ENCODE measurements at places on chromosomes 13 and 19.
A peak's percentile ranks its signal among the peaks of the same experiment; 100 is the strongest.

GRCh38 chr13:50829226-50829625 lies 14.3 kb downstream of the DLEU7 start:
- DNase-seq: no peak

DNA sequence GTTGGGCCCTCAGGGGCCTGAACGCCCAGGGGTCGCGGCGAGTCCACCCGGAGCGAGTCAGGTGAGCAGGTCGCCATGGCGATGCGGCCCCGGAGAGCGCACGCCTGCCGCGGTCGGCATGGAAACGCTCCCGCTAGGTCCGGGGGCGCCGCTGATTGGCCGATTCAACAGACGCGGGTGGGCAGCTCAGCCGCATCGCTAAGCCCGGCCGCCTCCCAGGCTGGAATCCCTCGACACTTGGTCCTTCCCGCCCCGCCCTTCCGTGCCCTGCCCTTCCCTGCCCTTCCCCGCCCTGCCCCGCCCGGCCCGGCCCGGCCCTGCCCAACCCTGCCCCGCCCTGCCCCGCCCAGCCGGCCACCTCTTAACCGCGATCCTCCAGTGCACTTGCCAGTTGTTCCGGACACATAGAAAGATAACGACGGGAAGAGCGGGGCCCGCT lies at the start of gene CCNA1:
CCNA1 (plus strand) TSS at position 390 of the 439 bp plus-strand sequence. CDS start 562 bp downstream, outside the sequence.
- no peak for DNase-seq

- DNase-seq: no peak
Observed at GRCh38 chr13:77267362-77267761, 59.5 kb downstream of the MYCBP2 start.

DNA sequence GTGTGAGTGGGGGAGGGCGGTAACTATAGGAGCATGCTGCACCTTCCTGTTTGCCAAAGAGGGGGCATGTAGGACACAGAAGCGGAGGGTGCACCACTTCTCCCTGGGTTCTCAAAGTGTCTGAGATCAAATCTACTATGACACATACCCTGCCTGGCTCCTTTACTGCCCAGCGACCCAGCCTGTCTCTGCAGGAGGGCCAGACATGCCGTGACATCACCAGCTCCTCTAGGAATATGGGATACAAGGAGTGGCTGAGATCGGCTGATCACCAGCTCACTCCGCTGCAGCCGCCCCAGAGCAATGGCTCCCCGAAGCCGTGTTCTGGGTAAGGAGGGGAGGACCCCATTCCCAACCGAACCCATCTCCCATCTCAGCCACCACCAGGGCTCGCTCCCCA lies 16.4 kb upstream of the IGFL1 start:
- no peak for DNase-seq

DNA sequence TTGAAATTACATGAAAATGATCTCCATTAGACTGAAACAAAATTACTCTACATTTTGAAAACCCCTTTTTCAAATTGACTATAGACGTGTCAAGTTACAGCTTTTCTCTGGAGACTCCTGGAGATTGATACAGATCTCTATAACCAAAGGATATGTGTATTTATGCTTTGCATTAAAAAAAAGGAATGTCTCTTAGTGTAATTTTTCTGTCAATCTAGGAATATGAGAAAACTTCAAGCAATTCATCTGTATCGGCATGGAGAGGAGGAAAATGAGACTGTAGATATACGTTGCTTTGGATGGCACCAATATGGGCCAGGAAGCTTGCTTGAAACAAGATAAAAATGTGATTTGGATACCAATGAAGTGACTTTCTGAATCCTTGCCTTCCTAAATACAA lies 286.6 kb downstream of the PCDH9 start:
- no peak for DNase-seq

GRCh38 chr19:29622166-29623070 lies 16.3 kb downstream of the POP4 start:
- DNase-seq: peak; percentile 4

DNA sequence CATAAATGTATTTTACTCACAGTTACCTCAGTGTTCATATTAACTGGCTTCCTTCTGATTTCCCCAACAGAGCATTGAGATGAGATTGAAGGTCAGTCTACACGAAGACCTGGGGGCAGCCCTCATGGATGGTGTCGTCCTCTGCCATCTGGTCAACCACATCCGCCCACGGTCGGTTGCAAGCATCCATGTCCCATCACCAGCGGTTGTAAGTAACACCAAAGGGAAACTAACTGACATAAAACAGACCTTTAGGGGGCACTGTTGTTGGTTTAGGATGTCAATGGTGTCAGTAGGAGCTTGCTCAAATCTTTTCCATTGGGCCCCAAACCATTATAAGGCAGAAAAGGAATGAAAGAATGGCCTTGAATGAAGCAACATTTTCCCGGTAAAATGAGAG lies 68.2 kb downstream of the ESD start:
- DNase-seq: no peak

GRCh38 chr13:44116562-44117332 lies 237.0 kb downstream of the LACC1 start:
- DNase-seq: peak; percentile 16

GRCh38 chr19:29876414-29876813 lies 64.6 kb downstream of the CCNE1 start:
- DNase-seq: no peak

- no peak for DNase-seq
Observed at GRCh38 chr13:50581586-50582196, 261.8 kb downstream of the DLEU7 start.

GRCh38 chr19:41734585-41734984 lies 20.7 kb upstream of the CEACAM6 start:
- DNase-seq: no peak

DNA sequence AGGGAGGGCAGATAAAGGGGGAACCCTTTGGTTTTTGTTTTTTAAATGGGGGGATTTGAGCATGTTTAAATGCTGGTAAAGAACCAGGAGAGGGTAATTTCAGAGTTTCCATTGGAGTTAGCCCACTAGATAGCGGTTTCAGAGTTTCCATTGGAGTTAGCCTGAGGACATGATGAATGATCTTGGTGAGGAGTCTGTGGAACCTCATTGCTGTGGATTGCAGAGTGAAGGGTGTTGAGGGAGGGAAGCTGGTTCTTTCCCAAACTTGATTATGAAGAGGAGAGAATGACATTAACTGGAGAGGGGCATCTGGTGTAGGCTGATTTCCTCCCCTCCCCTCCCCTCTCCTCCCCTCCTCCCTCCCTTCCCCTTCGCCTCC lies 5.0 kb downstream of the WASF3 start:
- peak; percentile 57 for DNase-seq

GRCh38 chr13:20798027-20798426 lies 24.3 kb upstream of the EEF1AKMT1 start:
- no peak for DNase-seq

GRCh38 chr19:50558039-50558438 lies 10.2 kb downstream of the LRRC4B start:
- DNase-seq: no peak

- DNase-seq: no peak
Observed at GRCh38 chr13:103873725-103874124, 807.5 kb upstream of the SLC10A2 start.

DNA sequence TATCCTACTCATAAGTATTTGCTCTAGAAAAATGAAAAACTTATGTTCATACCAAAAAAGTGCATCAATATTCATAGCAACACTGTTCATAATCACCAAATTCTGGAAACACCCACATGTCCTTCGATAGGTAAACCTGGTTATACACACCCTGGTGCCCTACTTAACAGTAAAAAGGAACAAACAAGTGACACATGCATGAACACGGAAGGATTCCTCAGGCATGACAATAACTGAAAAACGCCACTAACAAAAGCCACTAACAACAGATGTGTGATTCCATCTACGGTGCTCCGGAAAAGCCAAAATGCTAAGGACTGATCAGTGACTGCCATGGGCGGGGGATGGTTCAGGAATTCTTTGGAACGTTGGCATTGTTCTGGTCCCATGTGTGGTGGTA lies 65.5 kb downstream of the STK24 start:
- DNase-seq: no peak

- peak; percentile 43 for DNase-seq
Observed at GRCh38 chr19:18776736-18777135, 14.4 kb downstream of the COMP start.

DNA sequence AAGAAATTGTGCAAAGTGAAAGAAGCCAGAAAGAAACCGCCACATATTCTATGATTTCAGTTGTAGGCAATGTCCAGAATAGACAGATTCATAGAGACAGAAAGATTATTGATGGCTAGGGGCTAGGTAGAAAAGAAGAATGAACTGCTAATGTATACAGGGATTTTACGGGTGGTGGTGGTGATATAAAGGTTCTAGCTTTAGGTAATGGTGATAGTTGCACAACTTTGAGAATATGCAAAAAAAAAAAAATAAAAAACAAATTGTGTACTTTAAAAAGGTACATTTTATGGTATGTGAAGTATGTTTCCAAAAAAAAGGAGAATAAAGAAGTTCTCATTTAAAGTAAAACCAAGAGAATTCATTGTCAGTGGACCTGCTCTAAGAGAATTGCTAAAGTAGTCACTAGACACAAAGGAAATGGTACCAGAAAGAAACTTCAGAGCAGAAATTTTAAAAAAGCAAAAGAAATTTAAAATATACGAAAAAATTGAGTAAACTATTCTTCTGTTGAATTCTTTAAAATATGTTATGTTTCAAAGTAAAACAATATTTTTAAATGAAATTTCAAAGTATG lies 680.1 kb downstream of the UQCRFS1 start:
- DNase-seq: no peak

DNA sequence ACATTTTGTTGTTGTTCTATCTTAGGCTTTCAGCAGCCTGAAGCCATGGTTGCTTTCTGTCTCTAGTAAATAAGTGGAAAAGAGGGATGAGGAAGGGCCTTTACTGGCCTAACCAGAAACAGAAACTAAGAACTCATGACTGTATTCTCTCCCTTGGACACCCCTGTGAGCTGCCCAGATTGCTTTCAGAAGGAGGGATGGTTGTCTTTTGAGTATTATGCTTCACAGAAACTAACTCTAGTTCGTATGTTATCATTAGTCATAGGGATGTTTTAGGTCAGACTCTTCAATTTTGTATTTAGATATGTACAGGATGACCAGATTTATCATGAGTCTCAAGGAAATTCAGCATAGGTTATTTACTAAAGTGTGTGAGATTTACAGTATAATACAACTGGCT lies 17.5 kb downstream of the BORA start:
- DNase-seq: no peak

- no peak for DNase-seq
Observed at GRCh38 chr19:10289836-10290356, at the start of gene ICAM5. ICAM5 (plus strand) TSS chr19:10289952; CDS start chr19:10290044, 92 bp downstream.

GRCh38 chr19:15331419-15332310 lies 674 bp downstream of the BRD4 start:
- peak; percentile 52 for DNase-seq

- DNase-seq: no peak
Observed at GRCh38 chr19:8113017-8113416, 36.4 kb downstream of the FBN3 start.

- no peak for DNase-seq
Observed at GRCh38 chr13:24251525-24251924, 57.9 kb upstream of the C1QTNF9 start.

DNA sequence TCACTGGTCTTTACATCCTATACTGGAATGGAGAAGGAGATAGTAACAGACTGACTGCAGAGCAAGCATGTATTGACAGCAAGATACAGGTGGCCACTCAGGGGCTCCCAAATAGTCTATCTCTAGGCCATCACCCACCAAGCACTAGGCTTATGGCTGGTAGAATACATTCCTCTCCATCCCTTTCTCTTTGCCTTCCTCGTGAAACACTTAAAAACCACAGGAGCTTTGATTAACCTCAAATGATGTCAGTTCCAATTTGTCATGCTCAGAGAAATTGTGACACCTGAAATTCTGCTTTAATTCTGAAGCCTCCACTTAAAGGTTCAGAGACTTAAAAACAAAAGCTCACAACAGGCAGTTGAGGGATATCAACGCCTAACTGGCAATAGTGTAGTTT lies 17.2 kb downstream of the ENOX1 start:
- no peak for DNase-seq

DNA sequence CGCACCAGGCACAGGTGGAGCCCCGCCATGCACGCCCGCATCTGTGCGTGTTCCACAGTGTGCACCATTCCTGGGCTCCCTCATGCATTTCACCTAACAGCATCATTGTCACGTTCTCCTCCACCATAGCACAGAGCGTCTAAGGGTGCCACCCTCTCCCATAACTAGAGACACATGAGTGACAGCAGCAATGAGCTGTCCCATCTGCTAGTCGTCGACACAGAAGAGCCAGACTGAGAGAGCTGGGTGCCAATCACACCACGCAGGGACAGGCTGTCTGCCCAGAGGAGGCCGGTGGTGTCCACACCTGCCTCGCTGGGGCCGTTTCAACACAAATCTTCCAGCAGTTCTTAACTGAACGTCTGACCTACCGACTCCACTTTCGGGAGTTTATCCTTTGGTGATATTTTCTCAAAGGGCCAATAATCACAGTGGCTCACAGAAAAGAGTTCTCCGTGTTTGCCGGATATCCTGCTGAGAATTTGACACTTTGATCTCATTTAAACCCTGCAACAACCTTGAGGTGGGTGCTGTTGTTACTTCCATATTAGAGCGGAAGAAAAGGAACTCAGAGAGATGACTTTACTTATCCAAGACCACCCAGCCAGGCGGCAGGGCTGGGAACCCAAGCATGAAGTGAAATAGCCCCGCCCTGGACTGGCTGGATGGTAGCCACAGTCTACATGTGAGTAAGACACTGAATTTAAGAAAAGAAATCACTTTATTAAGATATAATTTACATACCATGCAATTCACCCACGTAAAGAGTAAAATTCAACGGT lies 16.2 kb downstream of the CLEC11A start:
- DNase-seq: no peak

GRCh38 chr13:103883164-103883563 lies 816.9 kb upstream of the SLC10A2 start:
- peak; percentile 98 for DNase-seq

GRCh38 chr13:27923794-27924528 lies 4.2 kb downstream of the PDX1 start:
- no peak for DNase-seq

GRCh38 chr13:108667205-108667604 lies 37.8 kb downstream of the MYO16 start:
- DNase-seq: no peak

DNA sequence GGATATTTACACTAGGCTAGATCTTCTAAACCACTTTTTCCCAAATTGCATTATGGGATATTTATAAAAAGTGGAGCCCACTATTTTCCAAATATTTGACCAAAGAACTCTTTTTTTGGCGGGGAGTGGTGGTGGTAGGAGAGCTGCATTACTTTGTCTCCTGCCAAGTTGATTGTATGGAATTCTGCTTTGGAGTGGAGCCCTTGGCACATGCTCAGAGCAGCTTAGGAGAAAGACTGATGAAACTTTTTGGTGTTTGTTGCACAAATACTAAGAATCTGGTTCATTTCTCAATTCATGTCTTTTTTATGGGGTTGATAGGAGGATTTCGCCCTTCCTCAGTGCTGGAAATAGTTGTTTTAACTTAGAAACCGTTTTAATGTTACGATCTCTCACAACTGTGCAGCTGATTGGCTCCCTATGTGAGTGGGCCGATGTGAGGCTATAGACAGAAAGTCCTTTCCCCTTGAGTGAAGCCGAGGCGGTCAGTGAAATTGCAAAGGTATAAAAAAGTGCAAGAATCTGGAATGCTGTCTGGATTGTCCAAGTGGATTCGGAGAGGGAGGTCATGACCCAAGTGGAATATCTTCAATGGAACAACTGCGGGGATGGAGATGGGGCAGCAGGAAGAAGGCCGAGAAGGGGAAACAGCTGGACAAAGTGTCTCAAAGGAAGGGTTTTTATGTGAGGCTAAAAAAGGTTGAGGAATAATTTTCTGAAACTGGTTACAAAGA lies 415.9 kb downstream of the FGF9 start:
- peak; percentile 51 for DNase-seq

- DNase-seq: no peak
Observed at GRCh38 chr13:99704390-99704789, 203.1 kb downstream of the TM9SF2 start.

- no peak for DNase-seq
Observed at GRCh38 chr19:57105976-57106721, 13.6 kb upstream of the USP29 start.
